ENCODE measurements at places on chromosomes 12 and 14.
A peak's percentile ranks its signal among the peaks of the same experiment; 100 is the strongest.

DNA sequence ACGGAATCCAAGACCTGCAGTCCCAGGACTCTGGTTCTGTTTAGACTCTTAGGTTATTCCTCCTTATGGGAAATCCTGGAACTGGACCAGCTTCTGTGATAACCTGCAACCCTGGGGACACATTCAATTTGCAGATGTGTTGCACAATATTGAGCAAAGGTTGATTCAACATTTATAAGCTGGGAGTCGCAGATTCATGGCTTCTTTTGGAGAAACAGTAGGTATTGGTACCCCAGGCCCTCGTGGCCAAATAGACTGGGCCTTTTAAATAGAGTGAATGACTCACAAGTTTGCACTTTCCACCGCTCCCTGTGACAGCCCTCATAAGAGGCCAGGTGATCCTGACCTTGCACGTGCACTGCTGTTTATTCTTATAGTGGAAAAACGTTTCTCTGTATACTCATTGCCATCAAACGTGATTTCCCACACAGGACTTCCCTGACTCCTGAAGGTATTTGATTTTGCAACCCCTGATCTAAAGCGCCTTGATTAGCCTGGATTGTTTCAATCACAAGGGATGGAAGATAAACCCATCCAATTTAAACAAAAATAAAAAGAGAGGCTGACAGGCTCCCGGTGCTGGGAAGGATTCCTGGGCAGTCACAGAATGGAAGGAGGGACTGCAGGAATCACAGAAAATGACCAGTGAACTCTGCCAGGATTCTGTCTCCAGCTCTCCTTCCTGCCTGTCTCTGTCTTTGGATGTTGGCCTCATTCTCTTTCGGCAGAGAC, 98.0 kb downstream of the VCPKMT start:
- DNase-seq, result no peak

DNA sequence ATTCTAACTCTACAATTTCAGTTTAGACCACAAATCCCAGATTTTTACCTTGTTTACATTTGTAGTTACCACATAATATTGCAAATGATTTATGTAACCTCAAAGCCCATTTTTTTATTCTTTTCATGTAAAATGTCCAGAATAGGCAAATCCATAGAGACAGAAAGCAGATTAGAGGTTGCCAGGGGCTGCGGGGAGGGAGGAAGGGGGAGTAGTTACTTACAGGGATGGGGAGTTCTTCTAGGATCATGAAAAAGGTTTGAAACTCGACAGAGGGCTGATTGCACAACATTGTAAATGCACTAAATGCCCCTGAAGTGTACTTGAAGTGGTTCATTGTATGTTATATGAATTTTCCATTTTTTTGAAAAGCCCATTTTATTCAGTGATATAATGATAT, 66.5 kb downstream of the PPP2R5C start:
- DNase-seq, result no peak

DNA sequence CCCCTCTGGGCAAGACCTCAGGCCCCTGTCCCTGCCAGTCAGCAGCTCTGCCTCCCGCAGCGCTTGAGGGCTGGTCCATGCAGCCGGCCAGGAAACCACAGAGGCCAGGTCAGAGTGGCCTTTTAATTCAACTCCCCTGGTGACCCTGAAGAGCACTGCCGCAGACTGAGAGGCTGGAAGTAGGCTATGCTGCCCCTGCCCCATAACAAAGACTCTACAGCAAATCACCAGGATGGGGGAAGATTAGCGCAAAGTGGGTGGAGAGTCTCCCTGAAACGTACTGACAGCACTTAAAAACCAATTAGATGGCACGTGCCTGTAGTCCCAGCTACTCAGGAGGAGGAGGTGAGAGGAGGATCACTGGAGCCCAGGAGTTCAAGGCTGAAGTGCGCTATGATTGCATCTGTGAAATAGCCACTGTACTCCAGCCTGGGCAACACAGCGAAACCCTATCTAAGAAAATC, 70.5 kb downstream of the ITPK1 start:
- DNase-seq, result no peak

DNA sequence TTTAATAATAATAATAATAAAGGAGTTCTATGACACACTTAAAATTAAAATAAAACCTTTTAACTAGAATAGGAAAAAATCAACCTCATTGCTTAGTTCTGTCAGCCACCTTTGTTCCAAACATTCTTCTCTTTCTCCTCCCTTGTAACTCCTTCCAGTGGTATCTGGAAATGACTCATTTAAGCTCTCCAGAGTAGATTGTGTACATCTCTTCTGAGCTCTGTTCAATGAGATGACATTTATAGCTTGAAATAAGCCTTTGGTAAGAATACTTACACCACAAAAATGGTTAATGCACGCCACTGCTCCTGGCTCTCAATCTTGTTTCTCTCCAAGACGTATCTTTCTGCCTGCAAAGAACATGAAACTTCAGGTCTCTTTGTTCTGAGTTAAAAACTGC, 70.3 kb downstream of the STAB2 start:
- DNase-seq, result no peak

- peak; percentile 21 for DNase-seq
Observed at GRCh38 chr12:28172434-28173030, 17.7 kb upstream of the CCDC91 start.
